ENCODE measurements at places on chromosomes 4 and X.
A peak's percentile ranks its signal among the peaks of the same experiment; 100 is the strongest.

DNA sequence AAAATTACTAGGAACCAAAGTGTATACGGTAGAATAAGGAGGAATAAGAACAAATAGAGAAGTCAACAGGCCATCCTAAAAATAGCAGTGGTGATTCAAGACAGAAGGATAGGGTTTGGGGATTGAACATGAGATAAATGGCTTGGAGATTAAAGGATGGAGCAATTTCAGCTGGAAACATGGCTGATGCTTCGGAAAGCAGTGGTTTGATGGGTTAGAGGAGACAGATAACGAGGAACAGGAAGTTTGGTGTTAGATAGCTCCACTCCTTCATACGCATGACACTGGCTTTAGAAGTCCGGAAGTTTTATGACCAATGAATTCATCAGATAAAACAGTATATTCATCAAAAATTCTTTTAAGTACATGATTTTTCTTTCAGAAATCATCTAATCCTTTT, 70.8 kb upstream of the GALNTL6 start:
- no peak for DNase-seq

- DNase-seq = no peak
These were observed 12.2 kb downstream of the ANTXR2 start for GRCh38 chr4:80060804-80061203.

- no peak for DNase-seq
These were observed 278.3 kb upstream of the FSTL5 start for GRCh38 chr4:162442128-162442527.

DNA sequence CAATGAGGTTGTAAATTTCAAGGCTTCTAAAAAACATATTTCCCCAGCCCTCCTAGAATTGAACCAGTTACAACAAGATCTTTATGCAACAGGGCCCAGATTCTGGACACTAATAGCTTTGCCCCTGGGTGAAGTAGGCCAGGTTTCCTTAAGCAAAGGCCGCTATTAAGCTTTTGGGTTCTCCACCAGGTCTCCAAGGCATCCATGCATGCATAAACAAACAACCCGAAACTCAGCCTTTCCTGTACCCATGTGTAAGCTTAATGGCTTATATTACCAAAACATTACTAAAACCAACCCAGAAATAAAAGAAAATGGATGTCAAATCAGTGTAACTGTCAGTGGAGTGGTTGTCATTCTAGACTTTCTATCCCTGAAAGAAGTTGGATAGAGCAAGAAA, 137.1 kb downstream of the ARHGAP6 start:
- no peak for DNase-seq

- no peak for DNase-seq
These were observed 63.5 kb downstream of the TMEM131L start for GRCh38 chr4:153529646-153530045.

GRCh38 chr4:14621731-14622463, 380.4 kb upstream of the CPEB2 start:
- no peak for DNase-seq

- DNase-seq = no peak
These were observed 60.5 kb downstream of the TBC1D14 start for GRCh38 chr4:6969826-6970800.

GRCh38 chrX:110992611-110993010, 103.4 kb upstream of the PAK3 start:
- peak; percentile 47 for DNase-seq

DNA sequence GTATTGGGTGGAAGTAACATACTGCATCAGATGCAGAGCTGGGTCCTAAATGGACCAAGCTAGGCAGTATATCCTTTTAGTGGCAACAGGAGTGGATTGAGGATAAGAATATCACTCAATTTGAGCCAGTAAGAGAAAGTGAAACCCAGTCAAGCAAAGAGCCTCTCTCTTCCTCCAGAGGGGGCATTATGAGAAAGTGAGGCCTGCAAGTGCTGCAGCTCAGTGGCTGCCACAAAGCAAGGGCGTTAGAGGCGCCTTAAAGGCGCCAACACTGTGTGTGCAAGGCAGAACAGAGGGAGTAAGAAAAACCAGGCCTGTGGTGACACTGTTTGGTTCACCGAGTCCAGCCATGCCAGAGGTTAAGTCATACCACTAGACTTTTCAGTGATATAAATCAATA, 17.5 kb downstream of the STX18 start:
- no peak for DNase-seq

GRCh38 chrX:31376408-31377022, 304.7 kb upstream of the FTHL17 start:
- peak; percentile 32 for DNase-seq

- peak; percentile 65 for DNase-seq
These were observed 379.8 kb downstream of the ZNF674 start for GRCh38 chrX:46165411-46165810.

DNA sequence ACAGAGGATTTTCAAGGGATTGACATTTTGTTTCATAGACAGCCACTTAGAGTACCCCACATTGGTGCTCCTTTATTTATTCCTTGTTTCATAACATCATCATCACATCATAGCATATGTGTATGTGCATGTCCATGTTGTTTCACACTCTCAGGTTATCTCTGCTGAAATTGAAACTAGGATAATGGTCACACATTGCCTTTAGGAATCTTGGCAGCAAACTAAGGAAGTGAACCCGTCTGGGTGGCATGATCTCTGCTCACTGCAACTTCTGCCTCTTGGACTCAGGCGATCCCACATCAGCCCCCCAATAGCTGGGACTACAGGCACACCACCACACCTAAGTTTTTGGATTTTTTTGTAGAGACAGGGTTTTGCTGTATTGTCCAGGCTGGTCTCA, 234.2 kb upstream of the ANKRD50 start:
- DNase-seq = no peak

GRCh38 chr4:83605210-83605609, 69.3 kb downstream of the GPAT3 start:
- peak; percentile 62 for DNase-seq

DNA sequence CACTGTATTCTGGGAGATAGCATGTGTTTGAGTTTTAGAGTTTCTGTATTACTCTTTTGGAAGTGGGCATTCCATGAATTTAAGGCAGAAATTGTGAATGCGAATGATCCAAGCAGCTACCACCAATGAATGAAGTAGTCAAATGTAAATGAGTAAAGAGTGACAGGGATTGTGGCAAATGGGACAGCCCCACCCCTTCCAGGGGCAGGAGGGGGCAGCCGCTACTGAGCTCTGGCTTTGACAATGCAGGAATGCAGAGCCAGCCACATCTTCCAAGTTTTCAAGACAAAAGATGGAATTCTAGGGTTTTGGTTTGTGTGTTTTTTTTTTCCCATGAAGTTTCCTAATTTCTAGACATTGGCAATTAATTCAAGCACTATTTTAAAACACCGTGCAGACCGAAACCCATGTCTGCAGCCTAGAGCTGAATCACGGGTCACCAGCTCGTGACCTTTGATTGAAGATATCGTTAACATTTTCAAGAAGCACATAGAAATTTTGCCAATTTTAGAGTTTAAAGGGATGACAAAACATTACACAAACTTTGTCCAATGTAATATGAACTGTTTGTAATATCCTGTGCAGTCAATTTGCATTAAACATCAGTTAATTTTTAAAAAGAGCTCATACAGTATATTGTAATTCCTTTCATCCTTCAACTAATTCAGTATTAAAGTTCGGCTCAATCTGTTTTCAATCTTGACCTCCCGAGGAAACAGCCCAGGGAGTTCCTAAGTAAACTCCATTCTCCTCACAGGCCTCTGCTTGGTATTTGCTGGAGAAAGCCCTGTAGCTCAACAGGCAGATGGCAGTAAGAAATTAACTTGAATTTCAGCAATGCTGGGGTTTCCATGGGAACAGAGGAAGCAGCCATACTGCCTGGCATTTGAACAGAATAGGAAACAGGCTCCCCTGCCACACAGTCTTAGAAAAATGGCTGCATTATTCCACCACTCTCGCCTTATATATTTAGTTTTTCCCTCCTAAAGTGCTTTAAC, 83.4 kb downstream of the UCHL1 start:
- peak; percentile 88 for DNase-seq

DNA sequence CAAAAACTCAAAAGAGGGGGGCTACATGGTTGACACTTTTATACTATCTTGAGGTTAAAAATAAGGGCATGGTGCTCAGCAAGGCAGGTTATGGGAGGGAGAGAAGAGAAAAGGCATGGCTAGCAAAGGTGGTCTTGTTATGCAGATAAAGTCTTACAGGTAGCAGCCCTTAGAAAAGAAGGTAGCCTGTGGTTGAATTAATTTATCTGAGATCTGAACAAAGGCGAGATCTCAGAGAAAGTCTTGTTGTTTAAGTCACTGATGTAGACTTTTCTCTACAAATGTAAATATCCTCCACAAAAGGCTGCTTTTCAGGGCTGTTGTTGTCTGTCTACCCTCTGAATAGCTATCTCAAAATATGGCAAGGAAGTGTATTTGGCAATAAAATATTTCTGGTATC, 1250.4 kb downstream of the PCDH18 start:
- no peak for DNase-seq

GRCh38 chr4:681736-682451, 7.1 kb downstream of the SLC49A3 start:
- DNase-seq = no peak

GRCh38 chr4:114606245-114606644, 7.6 kb downstream of the UGT8 start:
- no peak for DNase-seq

DNA sequence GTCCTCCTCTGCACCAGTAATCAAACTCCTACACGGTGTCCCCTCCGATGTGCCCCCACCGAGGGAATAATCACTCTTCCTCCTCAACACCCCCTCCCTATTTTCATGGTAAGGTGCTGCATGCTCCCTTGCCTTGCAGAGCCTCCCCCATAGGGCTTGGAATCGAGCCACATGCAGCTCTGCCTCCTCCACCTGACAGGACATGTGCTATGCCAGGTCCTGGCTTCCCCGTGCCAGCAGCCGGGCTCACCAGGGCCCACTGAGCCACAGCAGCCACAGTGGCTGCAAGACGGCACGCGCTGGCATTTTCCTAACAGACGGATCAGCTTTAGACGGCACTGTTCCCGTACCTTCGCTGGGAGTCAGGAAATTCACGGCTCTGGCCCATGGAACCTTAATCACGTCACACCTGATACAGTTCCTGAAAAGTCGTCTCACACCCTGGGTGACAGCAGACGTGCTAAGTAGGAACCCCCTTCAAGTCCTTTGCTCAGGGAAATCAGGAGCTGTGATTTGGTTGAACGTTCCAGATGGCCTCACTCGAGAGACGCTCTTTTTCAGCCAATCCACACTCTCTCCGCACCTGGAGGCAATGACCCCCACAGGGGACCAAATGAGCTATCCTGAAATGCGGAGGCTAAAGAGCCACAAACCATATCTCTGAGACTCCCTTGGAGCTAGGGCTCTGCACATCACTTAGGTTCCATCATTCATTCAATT, 63.2 kb downstream of the JAKMIP1 start:
- DNase-seq = no peak

DNA sequence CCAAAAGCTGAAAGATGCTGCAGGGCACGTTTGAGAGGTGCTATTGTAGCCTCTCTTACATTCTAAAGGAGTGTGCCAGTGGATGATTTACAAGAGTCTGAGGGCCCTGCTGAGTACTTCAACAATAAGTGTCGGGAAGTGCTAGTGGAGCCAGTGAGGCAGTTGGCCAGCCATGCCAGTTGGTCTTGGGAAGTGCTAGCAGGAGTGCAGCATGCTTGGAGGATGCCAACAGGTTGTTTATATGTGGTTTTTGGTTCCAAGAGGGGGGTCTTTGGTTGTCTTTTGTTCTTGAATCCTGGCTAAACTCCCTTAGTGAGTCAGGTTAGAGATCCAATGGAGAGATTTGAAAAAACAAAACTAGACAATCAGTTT, 335.3 kb downstream of the PABPC4L start:
- peak; percentile 93 for DNase-seq

DNA sequence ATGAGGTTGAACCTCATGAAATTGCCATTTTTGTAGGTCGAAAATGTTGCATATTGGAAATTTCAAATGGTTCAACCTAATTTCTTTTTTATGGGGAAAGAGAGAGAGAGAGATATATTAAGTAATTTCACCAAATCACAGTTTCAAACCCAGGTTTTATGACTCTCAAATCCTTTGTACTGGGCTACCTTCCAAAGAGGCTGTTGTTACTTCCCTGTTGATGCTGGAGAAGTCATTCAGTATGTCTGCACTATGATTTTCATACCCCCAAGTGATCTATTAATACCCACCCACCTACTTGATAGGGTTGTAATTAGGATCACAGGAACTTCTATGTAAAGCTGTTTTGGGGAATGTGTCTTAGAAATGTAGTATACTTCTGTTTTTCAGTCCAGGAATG, 109.9 kb downstream of the ZNF330 start:
- no peak for DNase-seq

GRCh38 chr4:160019936-160020335, 917.1 kb downstream of the RAPGEF2 start:
- DNase-seq = no peak

DNA sequence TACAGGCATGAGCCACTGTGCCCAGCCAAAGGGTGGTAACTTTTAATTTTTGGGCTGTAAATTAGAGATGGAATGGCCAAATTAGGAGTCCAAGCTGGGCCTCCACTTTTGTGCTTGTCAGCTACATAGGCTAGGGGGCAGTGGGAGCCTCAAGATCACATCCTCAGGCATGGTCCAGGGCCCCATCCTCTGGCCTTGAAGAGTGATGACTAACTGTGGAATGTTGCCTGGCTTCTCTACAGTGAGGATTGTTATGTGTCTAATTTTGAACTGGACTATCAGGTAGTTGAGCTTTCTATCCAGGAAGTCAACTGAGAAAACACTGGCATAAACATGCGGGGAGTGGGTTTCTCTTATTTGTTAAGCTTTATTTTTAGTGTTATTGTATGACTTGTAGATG, 33.0 kb downstream of the CCNG2 start:
- DNase-seq = peak; percentile 19

GRCh38 chr4:106329041-106329618, 12.8 kb downstream of the AIMP1 start:
- DNase-seq = peak; percentile 60

DNA sequence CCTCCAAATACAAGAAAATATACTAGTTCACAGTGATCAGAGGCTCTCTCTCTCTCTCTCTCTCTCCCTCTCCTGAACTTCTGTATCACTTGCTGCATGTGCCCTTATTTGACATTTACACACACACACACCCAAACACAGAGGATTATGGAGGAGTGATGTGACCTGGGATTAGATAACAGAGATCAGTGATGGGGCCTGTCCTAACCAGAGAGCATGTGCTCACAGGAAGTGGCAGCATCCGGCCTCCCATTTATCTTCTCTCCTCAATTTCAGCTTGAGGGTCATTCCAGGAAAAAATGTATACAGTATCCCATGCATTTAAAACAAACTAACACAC, 143.0 kb downstream of the TSPAN5 start:
- no peak for DNase-seq

DNA sequence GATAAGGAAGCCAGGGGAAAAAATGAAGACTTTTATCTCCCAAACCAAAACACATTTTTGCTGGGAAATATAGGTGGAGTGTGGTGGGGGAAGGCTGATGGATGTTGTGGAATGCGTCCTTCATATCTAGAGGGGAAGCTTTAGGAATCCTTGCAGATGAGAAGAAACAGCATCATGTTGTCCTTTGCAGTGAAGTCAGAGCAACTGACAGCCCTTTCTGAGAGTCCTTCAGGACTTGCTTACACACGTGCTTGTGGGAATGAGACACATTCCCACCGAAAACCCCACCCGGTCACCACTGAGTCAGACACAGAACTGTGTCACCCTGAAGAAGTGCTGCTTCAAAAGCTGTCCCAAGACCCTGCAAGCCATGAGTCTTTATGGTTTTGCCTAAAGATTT, 81.5 kb downstream of the SHROOM2 start:
- DNase-seq = peak; percentile 25

Measured in astrocyte of the hippocampus (primary cell).